ENCODE measurements at places on chromosomes 3 and 15. TPM values are rescaled to one million over a fixed set of nuclear protein-coding genes. Genes with fewer than 3 reads are reported as not detected.

The KNL1 gene
- 7.5 TPM for total RNA-seq

DNA sequence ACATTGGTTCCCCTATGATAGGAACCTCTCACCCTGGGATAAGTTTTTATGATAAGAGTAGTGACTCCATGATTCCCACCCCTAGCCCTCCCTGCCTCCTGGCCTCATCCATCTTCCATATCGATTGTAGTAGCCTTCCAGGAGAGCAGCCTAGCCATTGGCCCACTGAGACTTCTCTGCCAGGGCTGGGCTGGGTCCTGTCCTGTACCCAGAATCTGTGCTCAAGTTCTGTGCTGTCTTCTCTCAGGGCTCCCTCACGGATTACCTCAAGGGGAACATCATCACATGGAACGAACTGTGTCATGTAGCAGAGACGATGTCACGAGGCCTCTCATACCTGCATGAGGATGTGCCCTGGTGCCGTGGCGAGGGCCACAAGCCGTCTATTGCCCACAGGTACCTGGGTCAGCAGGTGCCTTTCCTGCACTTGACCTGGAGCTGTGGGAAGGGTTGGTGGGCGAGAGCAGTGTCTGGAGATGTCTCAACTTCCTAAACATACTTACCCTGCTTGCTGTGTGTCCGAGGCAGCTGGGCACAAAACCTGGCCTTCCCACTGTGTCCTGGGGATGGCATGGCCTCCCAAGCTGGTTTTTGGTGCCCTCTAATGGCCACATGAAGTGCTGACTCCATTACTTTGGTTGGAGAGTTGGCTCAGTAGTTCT is 16.6 kb upstream of the EXOG start:
- peak; percentile 88 for DNase-seq

- no peak for DNase-seq
These were observed 907 bp upstream of the HERC1 start for GRCh38 chr15:63834500-63835210.

- no peak for DNase-seq
These were observed 310.2 kb downstream of the SATB1 start for GRCh38 chr3:18114894-18115293.

GRCh38 chr3:16704941-16705340 is 99.7 kb upstream of the DAZL start:
- DNase-seq, result no peak

- no peak for DNase-seq
These were observed 94.4 kb downstream of the ST6GAL1 start for GRCh38 chr3:187024536-187025226.

DNA sequence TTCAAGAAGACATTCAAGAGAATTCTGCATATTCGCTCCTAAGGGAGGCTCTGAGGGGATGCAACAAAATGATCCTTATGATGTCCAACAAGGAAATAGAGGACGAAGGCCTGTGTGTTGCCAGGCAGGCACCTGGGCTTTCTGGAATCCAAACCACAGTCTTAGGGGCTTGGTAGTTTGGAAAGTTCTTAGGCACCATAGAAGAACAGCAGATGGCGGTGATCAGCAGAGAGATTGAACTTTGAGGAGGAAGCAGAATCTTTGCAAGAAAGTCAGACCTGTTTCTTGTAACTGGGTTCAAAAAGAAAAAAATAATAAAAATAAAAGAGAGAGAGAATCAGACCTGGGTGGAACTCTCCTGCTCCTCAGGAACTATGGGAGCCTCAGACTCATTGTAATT is 11.7 kb upstream of the ATG7 start:
- no peak for DNase-seq

The RASL12 gene
- total RNA-seq, result not detected

DNA sequence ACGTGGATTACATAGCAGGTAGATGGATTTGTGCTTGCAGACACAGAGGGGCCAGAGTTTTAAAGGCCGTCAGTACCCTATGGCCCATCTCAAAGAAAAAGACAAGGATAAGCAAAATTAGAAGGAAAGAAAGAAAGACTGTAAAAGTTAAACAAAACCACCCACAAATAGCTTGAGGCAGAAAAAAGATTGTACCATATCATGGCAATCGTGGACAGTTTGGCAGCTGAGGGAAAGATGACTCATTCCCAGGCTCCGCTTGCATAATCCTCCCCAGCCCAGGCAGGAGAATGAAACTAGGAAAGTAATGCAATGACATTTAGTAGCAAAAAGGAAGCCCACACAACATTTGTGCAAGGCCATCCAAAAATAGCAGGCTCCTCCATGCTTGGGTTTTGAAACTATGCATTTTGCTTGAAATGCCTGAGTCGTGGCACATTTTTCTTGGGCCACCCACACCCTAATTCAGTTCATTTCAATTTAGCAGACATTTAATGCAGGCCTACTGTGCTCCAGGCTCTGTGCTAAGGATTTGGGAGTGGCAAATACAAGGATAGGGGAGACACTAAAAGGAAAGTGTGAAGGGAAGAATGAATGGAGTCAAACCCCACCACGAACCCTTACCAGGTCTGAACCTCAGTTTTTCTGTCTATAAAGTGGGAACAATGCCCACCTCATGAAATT is 40.9 kb upstream of the SMAD3 start:
- peak; percentile 92 for DNase-seq

DNA sequence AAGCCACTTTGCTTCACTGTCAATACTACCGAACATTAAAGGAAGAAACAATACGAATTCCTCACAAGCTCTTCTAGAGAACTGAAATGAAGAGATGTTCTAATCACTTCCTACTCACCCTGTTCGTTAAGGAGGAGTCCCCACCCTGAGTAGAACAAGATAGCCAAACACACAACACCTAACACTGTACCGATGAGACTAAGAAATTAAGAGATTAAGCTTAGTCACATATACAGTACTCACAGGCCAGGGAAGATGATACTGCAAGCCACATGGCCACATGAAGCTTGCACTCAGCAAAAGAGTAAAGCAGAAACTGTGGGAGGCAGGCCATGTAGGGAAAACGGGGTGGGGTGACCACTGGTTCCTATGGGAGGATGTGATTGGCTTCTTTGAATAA is 48.0 kb downstream of the CGGBP1 start:
- no peak for DNase-seq

DNA sequence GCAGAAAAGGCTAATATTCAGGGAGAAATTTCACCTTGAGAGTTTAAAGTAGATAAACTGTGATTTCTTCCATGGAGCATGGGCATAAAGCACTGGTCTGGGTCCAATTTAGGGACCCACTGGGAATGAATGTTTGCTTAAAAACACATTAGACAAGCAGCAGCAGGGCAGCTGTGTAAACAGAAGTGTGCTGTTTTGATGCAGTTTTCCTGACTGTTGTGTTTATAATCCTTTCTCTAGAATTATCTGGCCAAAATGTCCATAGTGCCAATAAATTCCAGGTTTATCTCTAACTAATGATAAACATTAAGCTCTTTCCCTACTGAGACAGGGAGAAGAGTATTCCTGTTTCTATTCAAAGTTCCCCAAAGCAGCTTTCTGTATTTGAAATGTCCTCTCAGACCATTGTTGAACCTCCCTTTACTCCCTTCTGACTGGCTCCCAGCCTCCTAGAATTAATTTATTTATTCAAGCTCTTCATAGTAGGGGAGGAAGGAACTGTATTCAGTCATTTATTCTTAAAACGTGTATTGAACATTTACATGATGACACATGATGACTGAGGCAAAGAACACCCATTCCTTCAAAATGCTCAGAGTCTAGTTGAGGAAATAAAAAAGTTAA is 7.0 kb upstream of the TM4SF18 start:
- DNase-seq, result peak; percentile 84

DNA sequence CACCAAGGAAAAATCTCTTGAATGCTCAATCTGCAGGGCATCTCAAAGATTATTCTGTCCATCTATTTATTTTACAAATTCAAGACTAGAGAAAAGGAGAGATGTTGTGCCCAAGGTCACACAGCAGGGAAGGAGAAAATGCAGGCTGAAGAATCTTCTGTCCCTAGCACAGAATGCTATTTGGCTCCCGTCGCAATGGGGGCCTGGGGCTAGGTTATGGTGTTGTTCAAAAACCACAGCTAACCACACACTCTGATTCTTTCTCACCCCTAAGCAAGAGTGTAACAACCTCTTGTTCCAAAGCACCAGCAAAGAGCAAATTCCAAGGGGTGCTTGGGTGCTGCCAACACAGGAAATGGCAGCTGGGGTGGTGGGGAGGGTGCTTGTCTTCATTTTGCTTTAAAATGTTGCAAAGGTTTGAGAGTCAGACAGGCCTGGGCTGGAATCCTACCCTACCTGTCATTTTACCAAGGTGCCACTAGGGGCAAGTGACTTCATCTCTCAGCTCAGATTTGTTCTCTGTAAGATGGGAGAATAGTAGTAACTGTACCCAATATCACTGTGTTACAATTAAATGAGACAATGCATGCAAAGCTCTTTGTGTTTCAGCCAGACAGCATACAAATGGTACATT is 112.5 kb downstream of the ADAMTS9 start:
- DNase-seq, result peak; percentile 61

The CEP19 gene
- 6.8 TPM for total RNA-seq

All from dermis blood vessel endothelial cell (primary cell).